GM18507 (cell line): ENCODE measurements at places on chromosomes 2 and 18.

GRCh38 chr2:173373290-173373689 lies 18.6 kb downstream of the CDCA7 start:
- DNase-seq, result no peak

DNA sequence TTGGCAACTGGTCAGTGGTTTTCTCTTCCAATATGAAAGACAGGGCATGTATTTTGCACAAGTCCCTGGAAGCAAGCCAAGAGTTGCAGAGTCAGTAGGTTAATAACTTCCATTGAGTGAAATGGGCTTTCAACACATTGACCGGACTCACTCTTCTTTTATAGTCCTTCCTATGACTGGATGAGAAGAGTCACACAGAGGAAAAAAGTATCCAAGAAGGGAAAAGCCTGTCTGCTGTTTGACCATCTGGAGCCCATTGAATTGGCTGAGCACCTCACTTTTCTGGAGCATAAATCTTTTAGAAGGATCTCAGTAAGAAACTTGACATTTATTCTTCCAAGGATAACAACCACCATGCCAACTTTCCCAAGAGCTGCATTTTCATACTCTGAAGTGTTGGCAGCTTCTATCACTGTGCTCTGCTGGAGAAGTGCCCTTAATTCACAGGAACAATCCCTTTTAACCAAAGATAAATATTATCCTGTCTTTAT lies 45.4 kb downstream of the RASGRP3 start:
- no peak for DNase-seq

GRCh38 chr2:238097988-238098871 lies 1.9 kb upstream of the ESPNL start:
- peak; percentile 90 for DNase-seq

DNA sequence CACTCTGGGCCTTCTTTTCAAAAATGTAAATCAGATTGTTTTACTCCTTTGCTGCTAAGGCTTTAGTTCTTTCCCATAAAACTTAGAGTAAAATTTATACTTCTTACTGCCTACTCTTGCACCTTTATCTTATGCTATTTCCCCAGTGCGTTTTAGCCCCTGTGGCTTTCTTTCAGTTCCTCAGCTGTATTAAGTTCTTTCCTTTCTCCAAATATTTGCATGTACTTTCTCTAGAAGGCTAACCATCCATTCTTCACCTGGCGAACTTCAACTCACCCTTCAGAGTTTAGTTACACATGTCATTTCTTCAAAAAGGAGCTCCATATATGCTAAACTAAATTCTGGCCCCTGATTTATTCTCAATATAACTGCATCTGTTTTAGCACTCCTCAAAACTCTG lies 160.7 kb downstream of the FSHR start:
- no peak for DNase-seq

DNA sequence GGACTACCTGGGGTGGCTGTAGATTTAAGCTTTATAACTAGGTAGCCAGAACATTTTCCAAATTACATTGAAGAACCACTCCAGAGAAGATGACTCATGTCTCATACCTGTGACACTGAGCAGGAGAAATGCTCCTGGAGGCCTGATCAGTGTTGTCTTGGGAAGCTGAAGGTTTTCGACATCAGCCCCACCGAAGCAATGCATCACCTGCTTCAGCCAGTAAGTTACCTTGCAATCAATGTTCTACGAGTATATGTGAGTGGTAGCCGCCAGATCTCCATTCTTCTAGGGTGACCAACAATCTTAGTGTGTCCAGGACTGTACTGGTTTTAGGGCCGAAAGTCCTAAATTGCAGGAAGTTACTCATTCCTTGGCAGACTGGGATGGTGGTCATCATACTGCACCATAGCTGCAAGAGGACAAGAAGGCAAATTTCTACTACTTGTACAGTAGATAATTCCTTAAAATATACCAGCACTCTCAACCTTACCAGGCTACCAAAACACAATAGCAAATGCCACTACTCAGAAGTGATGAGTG lies 109.3 kb upstream of the LINC00305 start:
- DNase-seq, result no peak

- no peak for DNase-seq
Observed at GRCh38 chr2:188176620-188177019, 115.1 kb upstream of the GULP1 start.

- no peak for DNase-seq
Observed at GRCh38 chr2:27863146-27863545, 27.0 kb downstream of the RBKS start.

- no peak for DNase-seq
Observed at GRCh38 chr18:61687317-61687716, 205.5 kb downstream of the RNF152 start.

- DNase-seq, result no peak
Observed at GRCh38 chr2:241936457-241937133, 67.1 kb downstream of the RTP5 start.

DNA sequence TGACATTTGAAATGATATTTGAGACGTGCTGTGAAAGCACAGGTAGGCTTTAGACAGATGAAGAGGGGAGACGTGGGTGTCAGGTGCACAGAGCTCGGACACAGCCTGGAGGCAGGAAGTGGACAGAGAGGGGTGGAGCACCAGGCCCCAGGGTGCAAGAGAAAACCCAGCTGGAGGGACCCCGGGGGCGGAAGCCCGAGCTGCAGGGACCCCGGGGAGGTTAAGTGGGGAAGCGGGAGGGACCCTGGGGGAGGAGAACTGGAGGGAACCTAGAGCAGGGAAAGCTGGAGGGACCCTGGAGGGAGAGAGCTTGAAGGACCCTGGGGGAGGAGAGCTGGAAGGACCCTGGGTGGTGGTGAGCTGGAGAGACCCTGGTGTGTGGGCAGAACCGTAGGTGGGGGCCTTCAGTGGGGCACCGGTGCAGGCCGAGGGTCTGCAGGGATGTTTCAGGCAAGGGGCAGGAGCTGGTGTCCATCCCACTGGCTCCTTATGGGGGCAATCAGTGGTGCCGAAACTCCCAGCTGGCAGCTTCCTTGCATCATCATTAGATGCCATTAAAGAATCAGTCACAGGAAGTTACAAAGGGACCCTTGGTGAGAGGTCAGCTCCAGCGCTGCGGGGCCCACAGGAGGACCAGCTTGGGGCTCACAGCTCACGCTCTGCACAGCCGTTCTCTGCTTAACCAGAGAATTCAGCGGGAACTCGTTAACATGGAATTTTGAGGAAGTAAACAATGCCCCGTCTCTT lies 246.6 kb downstream of the EIPR1 start:
- no peak for DNase-seq

DNA sequence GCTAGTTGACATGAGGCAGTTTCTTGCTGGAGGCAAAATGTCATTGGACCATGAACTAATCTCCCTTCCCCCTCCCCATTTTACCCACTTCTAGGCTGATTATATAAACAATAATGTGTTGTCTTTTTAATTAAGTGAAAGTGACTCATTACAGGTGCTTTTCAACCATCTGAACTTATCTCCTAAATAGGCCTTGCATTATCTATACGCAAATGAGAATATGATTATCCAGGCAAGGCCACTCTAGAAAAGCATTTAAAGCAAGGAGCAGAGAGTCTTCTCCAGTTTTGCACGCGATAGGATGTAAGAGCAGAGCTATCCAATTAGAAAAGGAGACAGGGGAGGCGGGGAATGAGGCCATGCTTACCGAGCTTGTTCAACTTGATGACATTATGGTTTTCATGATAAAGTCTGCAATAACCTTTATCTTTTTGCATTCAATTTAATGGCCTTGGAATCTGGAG lies 286.1 kb upstream of the SIX3 start:
- DNase-seq, result no peak

DNA sequence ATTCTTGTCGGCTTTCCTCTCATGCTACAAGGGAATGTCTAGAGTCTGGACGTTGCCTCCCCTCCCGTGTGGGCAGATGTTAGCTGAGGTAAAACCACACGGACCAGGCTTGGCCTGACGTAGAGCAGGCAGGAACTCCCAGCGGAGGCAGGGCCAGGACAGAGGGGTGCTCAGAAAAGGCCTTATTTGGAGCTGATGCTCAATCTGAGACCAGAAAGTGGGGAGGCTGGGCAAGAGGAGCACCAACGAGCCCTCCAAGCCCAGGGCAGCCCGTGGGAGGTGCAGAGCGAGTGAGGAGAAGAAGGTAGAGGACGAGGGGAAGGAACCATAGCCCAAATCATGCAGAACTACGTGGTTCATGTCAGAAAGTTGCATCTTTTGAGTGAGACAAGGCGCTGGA lies 9.0 kb downstream of the TEX51 start:
- no peak for DNase-seq

DNA sequence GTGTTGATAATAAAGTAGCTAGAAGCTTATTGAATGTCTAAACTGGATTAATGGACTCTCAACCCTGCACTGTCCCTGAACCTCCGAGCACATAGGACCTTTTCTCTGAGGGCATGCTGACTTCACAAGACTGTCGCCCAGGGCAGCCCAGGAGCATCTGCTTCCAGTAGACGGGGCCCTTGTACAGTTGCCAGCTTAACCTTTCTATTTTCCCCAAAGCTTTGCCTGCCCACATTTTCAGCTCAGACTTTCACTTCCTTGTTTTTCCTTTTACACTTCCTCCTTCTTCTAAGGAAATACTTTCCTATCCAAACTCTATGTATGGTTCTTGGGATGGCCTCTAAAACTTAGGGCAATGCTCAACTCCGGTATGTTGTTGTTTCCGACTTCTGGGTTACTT lies 1.3 kb downstream of the VWA3B start:
- DNase-seq, result no peak

- peak; percentile 96 for DNase-seq
Observed at GRCh38 chr18:79068937-79069716, at the start of gene ATP9B. ATP9B (plus strand) TSS chr18:79069394; CDS start chr18:79069411, 17 bp downstream.

GRCh38 chr2:172093416-172094293 lies 8.3 kb downstream of the DLX1 start:
- no peak for DNase-seq

GRCh38 chr2:156339110-156339847 lies 6.8 kb upstream of the NR4A2 start:
- DNase-seq, result no peak
